ENCODE measurements at places on chromosomes 5 and 9. TPM values are rescaled to one million over a fixed set of nuclear protein-coding genes. Genes with fewer than 3 reads are reported as not detected.
A peak's percentile ranks its signal among the peaks of the same experiment; 100 is the strongest.

Gene GMCL2
- total RNA-seq, result not detected

Gene FCN1
- not detected for total RNA-seq

Gene SLC45A2
- total RNA-seq, result 2.4 TPM

Gene GPR150
- total RNA-seq, result not detected

- no peak overlapping the region for H3K27ac ChIP-seq
- H3K36me3 ChIP-seq, result peaks cover 5% of the 10 kb centered on the region
- H3K4me1 ChIP-seq, result peaks cover 6% of the 10 kb centered on the region
- no peak for DNase-seq
- H3K27me3 ChIP-seq, result no peaks in the 10 kb centered on the region
These were observed 40.5 kb upstream of the KIAA1958 start for GRCh38 chr9:112446080-112446479.

- no peak for DNase-seq
- no peak overlapping the region for H3K4me3 ChIP-seq
These were observed 58.3 kb downstream of the SVEP1 start for GRCh38 chr9:110521206-110521605.

GRCh38 chr5:87765009-87765408 is 352.3 kb upstream of the CCNH start:
- H3K4me3 ChIP-seq, result no peak overlapping the region
- no peak for DNase-seq
- H3K36me3 ChIP-seq, result no peaks in the 10 kb centered on the region
- H3K27ac ChIP-seq, result no peak overlapping the region

- peaks cover 33% of the 10 kb centered on the region for H3K27me3 ChIP-seq
- no peaks in the 10 kb centered on the region for H3K4me1 ChIP-seq
- no peak overlapping the region for H3K27ac ChIP-seq
- H3K36me3 ChIP-seq, result no peaks in the 10 kb centered on the region
- H3K4me3 ChIP-seq, result peak overlapping the region; percentile 26
These were observed 145.3 kb downstream of the CACNA1B start for GRCh38 chr9:138022756-138023393.

GRCh38 chr5:67992923-67993322 is 222.6 kb upstream of the PIK3R1 start:
- H3K27ac ChIP-seq, result no peak overlapping the region
- no peaks in the 10 kb centered on the region for H3K27me3 ChIP-seq
- H3K4me3 ChIP-seq, result no peak overlapping the region

- no peaks in the 10 kb centered on the region for H3K4me1 ChIP-seq
- DNase-seq, result no peak
- no peak overlapping the region for H3K4me3 ChIP-seq
- H3K27me3 ChIP-seq, result peaks cover 8% of the 10 kb centered on the region
These were observed 488.1 kb upstream of the PAPPA start for GRCh38 chr9:115665519-115665918.

- no peak overlapping the region for H3K27ac ChIP-seq
- H3K36me3 ChIP-seq, result no peaks in the 10 kb centered on the region
- no peak overlapping the region for H3K4me3 ChIP-seq
- H3K4me1 ChIP-seq, result no peaks in the 10 kb centered on the region
- DNase-seq, result no peak
These were observed 163.4 kb upstream of the CD180 start for GRCh38 chr5:67360047-67360446.

DNA sequence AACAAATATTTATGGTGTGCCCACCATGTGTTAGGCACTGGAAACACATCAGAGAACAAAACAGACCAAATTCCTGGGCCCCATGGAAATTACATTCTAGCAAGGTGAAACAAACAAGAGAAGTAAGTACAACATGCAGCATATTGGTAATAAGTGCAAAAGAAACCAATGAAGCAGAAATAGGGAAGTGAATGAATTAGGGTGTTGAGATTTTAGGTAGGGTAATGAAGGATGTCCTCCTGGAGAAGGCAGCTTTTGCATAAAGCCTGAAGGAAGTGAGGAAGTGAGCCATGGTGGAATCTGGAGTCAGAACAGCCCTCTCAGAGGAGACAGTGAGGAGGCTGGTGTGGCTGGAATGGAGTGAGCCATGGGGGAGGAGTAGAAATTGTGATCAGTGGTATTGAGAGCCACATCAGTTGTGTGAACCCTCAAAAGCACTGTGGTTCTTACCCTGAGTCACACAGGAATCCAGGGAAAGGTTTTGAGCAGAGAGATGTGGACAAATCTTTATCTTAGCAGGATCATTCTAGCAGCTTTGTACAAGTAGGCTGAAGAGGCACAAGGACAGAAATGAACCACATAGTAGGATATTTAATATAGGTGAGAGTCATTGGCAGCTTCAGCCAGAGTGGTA is 52.7 kb upstream of the ARL15 start:
- DNase-seq, result no peak
- H3K27me3 ChIP-seq, result no peaks in the 10 kb centered on the region
- no peaks in the 10 kb centered on the region for H3K36me3 ChIP-seq
- H3K27ac ChIP-seq, result no peak overlapping the region

DNA sequence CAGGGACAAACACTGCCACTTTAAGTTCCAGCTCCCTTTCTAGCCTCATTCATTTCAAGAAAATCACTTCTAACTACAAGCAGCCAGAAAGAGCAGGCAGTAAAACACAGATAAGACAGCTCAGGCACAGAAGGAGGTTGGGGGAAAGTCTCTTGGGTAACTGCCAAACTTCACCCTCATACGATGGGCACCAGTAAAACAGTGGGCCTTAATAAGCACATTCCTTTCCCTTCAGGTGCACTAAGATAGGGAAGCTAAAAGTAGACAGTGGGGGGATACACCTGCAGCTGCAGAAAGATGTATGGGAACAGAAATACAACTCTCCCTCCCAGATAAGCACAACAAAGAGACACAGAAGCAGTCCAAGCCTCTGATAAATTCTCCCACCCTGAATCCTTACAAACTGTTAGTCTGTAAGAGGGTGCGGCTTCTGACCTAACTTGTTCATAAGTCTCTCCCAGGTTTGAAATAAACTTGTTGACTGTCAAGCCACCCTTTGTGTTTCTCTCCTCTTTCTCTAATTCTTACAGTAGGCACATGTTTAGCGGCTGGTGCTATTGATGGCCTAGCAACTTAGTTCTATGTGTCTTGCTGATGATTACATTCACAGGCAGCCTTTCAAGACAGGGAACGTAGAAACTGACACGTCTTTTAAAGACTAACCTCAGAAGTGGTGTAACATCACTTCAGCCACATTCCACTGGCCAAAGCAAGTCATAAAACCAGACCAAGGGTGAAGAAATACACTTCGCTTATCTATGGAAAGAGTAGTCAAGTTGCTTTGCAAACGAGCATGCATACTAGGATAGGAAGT is 6.8 kb upstream of the CKS2 start:
- H3K4me3 ChIP-seq, result no peak overlapping the region
- no peak for DNase-seq
- H3K27me3 ChIP-seq, result no peaks in the 10 kb centered on the region
- no peak overlapping the region for H3K27ac ChIP-seq
- H3K36me3 ChIP-seq, result peaks cover 2% of the 10 kb centered on the region
- peaks cover under 1% of the 10 kb centered on the region for H3K4me1 ChIP-seq

- H3K27ac ChIP-seq, result no peak overlapping the region
- H3K36me3 ChIP-seq, result no peaks in the 10 kb centered on the region
- H3K4me3 ChIP-seq, result no peak overlapping the region
These were observed 66.7 kb upstream of the PHF24 start for GRCh38 chr9:34891386-34891785.

GRCh38 chr9:132731230-132731629 is 61.0 kb downstream of the GTF3C4 start:
- H3K27me3 ChIP-seq, result peaks cover 7% of the 10 kb centered on the region
- H3K27ac ChIP-seq, result no peak overlapping the region
- DNase-seq, result no peak
- no peak overlapping the region for H3K4me3 ChIP-seq
- H3K36me3 ChIP-seq, result no peaks in the 10 kb centered on the region

- peaks cover 4% of the 10 kb centered on the region for H3K4me1 ChIP-seq
- H3K27ac ChIP-seq, result peak overlapping the region; percentile 95
- no peak overlapping the region for H3K4me3 ChIP-seq
These were observed 1.7 kb downstream of the PCDHA10 start for GRCh38 chr5:140857177-140857986.

Measured in progenitor cell of endocrine pancreas (in vitro differentiated cells).